ENCODE measurements at places on chromosomes 5 and 9.

DNA sequence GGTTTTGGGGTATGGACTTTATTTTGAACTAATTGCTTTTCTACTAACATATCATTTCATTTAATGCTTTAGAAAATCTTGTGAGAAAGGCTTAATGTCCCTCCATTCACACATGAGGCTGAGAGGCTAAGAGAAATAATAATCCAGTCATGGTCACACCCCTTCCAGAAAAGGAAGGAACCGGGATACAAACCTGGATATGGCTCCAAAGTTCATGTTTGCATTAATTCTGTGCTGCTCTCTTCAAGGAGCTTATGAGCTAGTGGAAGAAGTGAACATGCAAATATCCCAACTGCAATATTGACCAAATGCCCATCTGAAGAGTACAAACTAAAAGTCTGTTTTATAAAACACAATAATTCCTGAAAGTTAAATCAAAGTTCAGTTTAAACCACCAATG is 732.1 kb upstream of the RIOK2 start:
- DNase-seq, result no peak

GRCh38 chr9:127197186-127197860 is 67.3 kb upstream of the GARNL3 start:
- DNase-seq, result no peak

DNA sequence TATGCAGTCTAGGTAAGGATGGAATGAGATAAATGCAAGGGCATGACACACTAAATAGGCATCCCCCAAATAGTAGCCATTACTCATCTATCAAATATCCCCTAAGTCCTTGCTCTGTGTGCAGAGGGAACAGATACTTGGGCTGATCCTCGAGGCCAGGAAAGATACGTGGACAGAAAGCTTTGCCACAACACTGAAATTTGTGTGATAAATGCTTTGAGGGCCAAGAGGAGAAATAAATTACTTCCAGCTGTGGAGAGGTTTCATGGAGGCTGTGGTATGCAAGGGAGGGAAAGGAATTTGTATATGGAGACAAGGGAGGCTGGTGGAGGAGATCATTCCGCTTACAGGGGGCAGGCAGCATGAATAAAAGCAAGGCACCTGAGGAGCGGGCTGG is 18.5 kb downstream of the ATOX1 start:
- no peak for DNase-seq

GRCh38 chr9:132744881-132745755 is 74.9 kb downstream of the GTF3C4 start:
- DNase-seq, result no peak

DNA sequence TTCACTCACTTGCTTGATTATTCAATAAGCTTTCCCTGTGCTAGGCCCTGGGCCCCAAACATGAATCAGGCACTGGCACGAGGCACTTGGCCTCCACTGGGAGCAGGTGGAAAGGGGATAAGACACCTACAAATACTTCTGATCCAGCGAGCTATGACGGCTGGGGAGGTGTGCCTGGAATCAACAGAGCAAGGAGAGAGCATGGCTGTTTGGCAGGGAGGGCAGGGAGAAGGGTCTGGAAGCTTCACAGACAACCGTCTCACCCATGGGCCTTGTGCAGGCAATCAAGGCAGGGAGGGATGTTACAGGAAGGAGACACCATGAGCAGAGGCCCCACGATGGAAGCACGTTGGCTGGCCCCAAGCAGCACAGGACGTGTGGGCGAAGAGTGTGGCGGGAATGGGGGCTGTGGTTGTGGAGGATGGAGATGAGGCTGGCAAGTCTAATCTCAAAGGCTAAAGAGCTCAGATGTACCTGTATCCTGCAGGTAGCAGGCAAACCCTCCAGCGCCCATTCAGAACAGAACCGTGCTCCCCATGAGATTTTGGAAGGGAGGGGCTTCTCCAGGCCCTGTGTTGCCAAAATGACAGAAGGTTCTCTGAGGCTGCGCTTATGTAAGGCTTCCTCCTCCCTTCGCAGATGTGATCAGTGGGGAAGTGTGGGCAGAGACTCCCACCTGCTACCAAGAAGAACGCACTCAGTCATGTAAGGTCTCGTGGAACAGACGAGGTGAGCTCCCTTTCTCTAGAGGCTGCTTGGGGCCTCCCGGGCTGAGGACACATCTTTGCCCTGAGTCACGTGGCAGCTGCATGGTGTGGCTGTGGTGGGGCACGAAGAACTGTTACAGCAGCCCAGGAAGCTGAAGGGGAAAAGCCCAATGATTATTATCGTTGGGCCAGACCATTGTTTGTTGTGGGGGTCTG is 189.7 kb downstream of the DAB2IP start:
- no peak for DNase-seq

DNA sequence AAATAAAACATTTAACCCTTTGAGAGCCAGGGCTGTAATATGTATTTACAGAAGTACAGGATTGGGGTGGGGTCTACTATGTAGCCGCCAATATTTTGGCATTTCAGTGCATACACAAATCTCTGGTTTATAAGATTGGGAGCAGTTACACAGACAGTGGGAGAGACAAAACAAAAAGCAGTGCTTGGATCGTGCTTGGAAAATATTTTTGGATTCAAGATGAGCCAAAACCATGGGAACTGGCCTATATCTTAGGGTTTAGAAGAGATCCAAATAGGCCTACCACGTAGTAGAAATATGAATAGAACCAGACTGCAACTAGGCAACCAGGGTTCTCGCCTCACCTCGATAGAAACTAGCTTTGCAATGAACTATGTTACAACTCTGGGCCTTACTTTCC is 169.6 kb downstream of the SLC12A2 start:
- no peak for DNase-seq

GRCh38 chr9:114075602-114076001 is 2.5 kb downstream of the AMBP start:
- DNase-seq, result no peak

DNA sequence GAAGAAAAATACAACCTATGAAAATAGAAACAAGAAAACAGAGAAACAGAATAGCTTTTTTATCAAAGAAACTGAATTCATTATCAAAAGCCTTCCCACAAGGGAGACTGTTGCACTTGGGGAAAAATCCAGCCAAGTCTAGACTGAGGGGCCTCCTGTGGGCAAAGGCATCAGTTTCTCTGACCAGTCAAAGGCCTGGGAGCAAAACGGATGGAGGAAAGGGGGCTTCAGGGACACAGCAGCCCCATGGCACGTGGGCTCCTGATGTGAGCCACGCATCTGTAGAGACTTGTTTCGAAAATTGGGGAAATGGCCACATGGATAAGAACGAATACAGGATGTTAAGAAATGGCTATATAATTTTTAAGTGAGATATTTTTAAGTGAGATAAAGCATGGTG is 21.1 kb downstream of the ZDHHC11B start:
- DNase-seq, result no peak

GRCh38 chr5:135551593-135552447 is 16.1 kb upstream of the NEUROG1 start:
- no peak for DNase-seq

GRCh38 chr9:108259917-108260675 is 595.7 kb downstream of the ACTL7B start:
- no peak for DNase-seq

DNA sequence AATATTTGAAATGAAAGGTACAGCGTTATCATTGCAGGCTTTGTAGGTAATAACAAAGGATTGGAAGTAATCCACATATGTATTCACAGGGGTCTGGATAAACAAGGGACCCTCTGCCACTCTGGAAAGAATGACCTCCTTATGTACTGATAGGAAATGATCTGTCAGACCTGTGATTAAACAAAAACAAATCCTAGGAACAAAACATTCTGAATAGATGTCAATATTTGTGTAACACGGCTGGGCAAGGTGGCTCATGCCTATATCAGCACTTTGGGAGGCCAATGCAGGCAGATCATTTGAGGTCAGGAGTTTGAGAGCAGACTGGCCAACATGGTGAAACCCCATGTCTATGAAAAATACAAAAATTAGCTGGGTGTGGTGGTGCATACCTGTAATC is 42.3 kb downstream of the NSUN2 start:
- no peak for DNase-seq

Data from stimulated activated CD8-positive, alpha-beta memory T cell treated with anti-CD3 and anti-CD28 coated beads, Interleukin-4, amount 100 ng/mL, for 1 hour (primary cell).